ENCODE measurements at places on chromosomes 16 and 17. TPM values are rescaled to one million over a fixed set of nuclear protein-coding genes. Genes with fewer than 3 reads are reported as not detected.

DNA sequence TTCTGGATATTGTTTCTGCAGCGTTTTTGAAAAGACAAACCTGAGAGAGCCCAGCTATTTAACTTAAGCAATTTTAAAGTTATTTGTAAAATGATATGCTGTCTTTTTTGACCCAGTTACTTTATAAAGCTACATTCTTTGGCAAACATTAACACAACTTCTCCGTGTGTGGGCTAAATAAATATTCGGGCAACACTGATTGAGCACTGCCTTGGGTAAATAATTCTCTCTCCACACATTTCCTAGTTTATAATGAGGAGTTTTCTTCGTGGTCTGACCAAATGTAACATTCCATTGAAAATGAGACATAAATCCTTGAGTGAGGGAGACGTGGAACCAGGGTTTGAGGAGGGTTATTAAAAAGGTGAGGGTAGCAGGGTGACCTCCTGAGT lies 142.8 kb downstream of the WWOX start:
- no peak for DNase-seq
- H3K27me3 ChIP-seq, result no peaks in the 10 kb centered on the region
- no peak overlapping the region for H3K4me3 ChIP-seq
- H3K4me1 ChIP-seq, result no peaks in the 10 kb centered on the region

GRCh38 chr17:79137015-79137788 lies 62.6 kb downstream of the ENGASE start:
- peaks cover 18% of the 10 kb centered on the region for H3K4me1 ChIP-seq
- no peaks in the 10 kb centered on the region for H3K27me3 ChIP-seq
- no peak overlapping the region for H3K4me3 ChIP-seq
- H3K27ac ChIP-seq, result no peak overlapping the region

DNA sequence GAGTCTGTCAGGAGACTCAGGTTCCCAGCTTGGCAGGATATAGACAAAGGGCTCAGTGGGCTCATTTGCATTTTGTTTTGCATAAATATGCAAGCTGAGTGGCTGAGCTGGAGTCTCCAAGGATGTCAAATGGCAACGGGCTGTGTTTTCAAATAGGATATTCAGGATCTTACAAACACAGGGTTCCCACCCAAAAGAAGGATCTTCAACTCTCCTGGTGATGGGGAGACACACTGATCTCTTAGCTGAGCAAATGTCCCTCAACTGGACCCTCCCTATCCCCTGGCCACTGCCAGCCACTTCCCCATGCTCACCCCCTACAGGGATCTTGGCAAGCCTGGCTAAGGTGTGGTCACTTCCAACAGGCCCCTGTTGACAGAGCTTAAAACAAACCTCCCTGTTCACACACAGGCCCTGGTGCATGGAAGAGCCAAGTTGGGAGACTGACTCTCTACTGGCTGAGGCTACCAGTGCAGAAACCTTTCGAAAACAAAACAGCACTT lies 61.6 kb downstream of the SOX9 start:
- no peak overlapping the region for H3K27ac ChIP-seq
- no peak overlapping the region for H3K4me3 ChIP-seq
- DNase-seq, result no peak
- no peaks in the 10 kb centered on the region for H3K36me3 ChIP-seq

GRCh38 chr17:57009737-57010445 lies 32.0 kb downstream of the SCPEP1 start:
- no peak overlapping the region for H3K27ac ChIP-seq
- peaks cover 13% of the 10 kb centered on the region for H3K4me1 ChIP-seq
- H3K36me3 ChIP-seq, result 0 out of 2 replicates have a peak, but pooled peaks cover 3% of the 10 kb centered on the region

- H3K27ac ChIP-seq, result no peak overlapping the region
- no peak overlapping the region for H3K4me3 ChIP-seq
- no peaks in the 10 kb centered on the region for H3K36me3 ChIP-seq
- no peaks in the 10 kb centered on the region for H3K27me3 ChIP-seq
- H3K4me1 ChIP-seq, result no peaks in the 10 kb centered on the region
- no peak for DNase-seq
Observed at GRCh38 chr16:80639636-80640035, 98.8 kb downstream of the DYNLRB2 start.

DNA sequence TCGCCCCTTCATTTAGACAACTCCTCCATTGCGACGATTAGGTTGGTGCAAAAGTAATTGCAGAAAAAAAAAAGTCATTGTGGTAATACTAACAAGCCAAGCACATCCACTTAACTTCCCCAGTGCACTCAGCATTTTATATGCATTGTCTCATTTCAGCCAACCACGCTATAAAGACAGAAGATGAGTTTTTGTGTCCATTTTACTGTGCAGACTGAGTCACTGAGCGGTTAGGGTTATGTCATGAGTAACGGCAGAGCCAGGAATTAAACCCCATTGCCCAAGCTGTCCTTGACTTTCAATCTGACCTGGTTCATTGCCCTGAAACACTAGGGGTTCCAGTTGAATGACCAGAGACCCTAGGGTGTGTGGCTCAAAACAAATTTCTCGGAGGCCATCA lies 218.7 kb downstream of the XYLT1 start:
- no peaks in the 10 kb centered on the region for H3K4me1 ChIP-seq
- no peaks in the 10 kb centered on the region for H3K27me3 ChIP-seq
- no peak overlapping the region for H3K4me3 ChIP-seq
- no peak for DNase-seq
- no peaks in the 10 kb centered on the region for H3K36me3 ChIP-seq

DNA sequence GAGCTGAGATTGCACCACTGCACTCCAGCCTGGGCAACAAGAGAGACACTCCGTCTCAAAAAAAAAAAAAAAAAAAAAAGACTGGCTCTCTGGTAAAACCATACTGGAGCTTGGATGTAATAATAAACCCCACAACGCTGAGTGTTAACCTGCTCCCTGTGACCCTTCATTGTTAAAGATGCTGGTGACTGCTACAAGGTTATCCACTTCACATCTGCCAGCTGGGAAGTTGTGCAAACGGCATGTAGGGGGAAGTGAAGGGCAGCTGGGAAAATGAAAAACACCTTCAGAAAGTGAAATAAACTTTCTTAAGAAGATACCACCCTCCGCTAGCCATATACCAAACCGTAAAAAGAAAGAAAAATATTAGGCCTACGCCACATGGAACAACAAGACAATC lies 131.0 kb upstream of the NUDT7 start:
- H3K27me3 ChIP-seq, result no peaks in the 10 kb centered on the region
- no peak overlapping the region for H3K4me3 ChIP-seq
- H3K4me1 ChIP-seq, result no peaks in the 10 kb centered on the region
- no peak for DNase-seq
- H3K36me3 ChIP-seq, result no peaks in the 10 kb centered on the region
- no peak overlapping the region for H3K27ac ChIP-seq

DNA sequence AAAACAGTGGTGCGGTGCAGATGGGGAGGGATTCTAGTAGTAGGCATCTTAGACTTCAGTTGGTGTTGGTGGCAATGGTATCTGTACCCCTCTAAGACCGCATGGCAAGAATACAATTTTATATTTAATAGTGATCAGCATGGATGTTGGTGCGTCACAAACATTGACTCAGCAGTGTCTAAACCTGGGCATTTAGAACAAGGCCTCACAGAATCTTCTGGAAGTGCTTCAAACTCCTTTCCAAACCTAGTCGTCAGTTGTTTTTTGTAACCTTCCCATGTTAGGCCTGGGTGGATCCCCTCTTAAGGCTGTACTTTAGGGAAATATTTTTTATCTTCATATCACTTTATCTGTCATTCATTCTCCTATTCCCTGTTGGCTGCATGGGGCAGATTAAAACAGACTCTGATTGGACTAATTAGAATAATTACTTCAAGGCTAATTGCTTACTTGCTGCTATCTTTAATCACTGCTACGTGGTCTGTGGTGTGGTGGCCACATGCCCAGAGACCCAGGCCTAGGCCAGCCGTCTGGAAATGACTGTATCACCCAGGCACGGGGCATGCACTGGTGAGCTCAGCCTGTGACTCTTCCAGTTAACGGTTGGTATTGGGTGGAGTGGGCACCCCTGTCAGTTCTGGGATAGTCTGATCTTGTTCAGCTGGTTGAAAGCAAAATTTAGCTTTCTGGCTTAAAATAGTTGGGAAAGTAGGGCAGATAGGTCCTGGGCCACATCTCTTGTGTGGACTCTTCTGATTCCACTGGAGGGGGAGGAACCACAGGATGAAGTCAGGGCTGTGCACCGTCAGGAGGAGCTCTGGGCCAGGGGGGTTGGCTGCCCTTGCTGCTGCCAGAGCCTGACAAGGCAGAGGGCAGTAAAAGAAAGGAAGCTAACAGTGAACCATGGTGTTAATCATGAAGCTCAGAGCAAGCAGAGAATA lies 4.5 kb downstream of the ALKBH5 start:
- H3K4me3 ChIP-seq, result peak overlapping the region; percentile 95
- H3K4me1 ChIP-seq, result peaks cover 33% of the 10 kb centered on the region
- DNase-seq, result no peak
- peaks cover 49% of the 10 kb centered on the region for H3K36me3 ChIP-seq
- no peaks in the 10 kb centered on the region for H3K27me3 ChIP-seq
- H3K27ac ChIP-seq, result no peak overlapping the region

- peaks cover 34% of the 10 kb centered on the region for H3K4me1 ChIP-seq
- no peaks in the 10 kb centered on the region for H3K36me3 ChIP-seq
- DNase-seq, result no peak
- H3K27ac ChIP-seq, result no peak overlapping the region
- no peaks in the 10 kb centered on the region for H3K27me3 ChIP-seq
Observed at GRCh38 chr17:77381185-77381700, 240.5 kb downstream of the SEC14L1 start.

DNA sequence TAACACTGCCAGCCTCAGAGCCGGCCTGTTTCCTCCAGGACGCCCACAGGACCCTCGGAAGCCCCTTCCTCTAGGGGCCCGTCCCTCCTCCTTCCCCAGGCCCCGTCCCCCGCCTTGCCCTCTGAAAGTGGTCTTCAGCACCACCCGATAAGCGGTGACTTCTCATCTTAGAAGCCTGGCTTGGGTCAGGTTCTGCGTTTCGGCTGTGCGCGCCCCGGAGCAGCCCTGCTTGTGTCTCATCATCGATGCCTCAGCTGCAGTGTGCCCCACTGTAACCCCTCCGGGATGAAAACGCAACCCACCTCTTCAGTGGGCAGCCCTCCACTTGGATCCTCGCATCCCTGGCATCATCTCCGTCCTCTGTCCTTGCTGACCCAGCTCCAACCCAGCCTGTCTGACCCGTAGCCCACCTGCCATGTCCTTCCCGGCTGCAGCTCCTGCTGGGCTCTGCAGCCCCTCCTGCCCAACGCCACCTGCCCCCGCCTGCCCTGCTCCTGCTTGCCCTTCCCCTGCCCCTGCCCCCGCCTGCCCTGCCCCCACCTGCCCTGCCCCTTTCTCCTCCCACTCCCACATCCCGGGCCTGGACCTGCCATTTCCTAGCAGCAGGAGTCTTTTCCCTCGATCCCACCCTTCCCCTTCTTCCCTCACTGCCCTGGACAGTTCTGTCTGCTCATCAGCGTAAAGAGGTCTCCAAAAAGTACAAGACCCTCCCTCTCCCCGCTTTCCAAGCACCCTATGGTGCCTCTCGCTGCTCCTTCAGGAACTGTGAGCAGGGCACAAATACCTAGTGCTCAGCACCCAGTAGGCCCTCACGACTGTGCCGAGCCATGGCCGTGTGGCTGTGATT lies 112.5 kb upstream of the CHMP6 start:
- H3K27ac ChIP-seq, result no peak overlapping the region
- no peaks in the 10 kb centered on the region for H3K27me3 ChIP-seq
- H3K4me1 ChIP-seq, result no peaks in the 10 kb centered on the region
- no peak overlapping the region for H3K4me3 ChIP-seq
- no peak for DNase-seq

GRCh38 chr17:41925991-41926590 lies 4.3 kb upstream of the ODAD4 start:
- peaks cover 29% of the 10 kb centered on the region for H3K4me1 ChIP-seq
- DNase-seq, result no peak
- H3K27ac ChIP-seq, result no peak overlapping the region
- no peaks in the 10 kb centered on the region for H3K36me3 ChIP-seq
- H3K27me3 ChIP-seq, result no peaks in the 10 kb centered on the region

DNA sequence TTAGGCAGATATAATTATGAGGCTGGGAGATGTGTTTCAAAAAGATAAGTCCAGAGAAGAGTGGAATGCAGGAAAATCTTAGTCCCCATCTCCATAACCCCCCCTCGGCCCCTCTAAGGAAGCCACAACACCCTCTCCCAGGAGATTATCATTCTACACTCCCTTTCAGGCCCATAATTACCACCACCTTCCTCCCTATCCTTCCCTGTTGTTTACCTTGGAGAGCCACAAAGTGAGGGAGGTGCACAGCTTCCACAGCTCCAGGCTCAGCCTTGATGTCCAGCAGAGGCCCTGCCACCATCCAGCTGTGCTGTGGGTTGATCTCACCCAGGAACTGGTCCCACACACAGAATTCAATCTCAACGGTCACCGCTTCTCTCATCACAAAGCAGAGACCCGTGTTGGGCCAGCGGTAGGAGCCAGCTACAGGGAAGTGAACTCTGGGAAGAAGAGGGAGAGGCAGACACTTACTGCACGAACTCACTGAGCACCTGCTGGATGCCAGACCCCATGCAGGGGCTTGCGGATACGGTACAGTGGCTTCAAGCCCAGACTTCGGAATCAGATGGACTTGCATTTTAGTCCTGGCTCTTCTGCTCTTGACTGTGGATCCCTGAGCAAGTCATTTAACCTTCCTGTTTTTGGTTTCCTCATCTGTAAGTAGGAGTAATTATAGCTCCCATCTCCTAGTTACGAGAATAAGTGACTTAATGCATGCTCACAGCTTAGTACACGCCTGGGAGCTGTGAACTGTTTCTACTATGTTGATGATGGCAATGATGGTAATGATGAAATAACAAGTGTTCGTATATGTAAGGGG lies 44.1 kb downstream of the MIS12 start:
- no peaks in the 10 kb centered on the region for H3K4me1 ChIP-seq
- no peaks in the 10 kb centered on the region for H3K27me3 ChIP-seq
- H3K4me3 ChIP-seq, result no peak overlapping the region
- DNase-seq, result no peak
- H3K36me3 ChIP-seq, result no peaks in the 10 kb centered on the region
- H3K27ac ChIP-seq, result no peak overlapping the region

DNA sequence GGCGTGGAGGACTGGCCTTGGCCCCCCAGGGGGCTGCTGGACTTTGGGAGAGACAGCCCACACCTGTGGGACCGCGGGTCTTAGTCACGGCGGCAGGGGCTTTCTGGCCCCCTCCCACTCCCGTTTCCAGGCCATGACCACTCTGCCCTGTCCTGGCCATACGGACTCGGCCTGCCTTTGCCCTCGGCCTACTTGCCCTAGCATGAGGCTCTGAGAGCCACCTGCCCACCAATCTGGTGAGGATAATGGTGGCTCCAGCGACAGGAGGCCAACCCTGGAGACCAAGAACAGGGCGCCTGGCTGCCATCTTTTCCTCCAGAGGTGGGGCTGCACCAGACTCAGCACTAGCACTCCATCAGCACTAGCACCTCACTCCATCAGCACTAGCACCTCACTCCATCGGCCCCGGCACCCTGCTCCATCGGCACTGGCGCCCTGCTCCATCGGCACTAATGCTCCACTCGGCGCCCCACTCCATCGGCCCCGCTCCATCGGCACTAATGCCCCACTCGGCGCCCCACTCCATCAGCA lies 7.0 kb downstream of the ZNF213 start:
- H3K27ac ChIP-seq, result no peak overlapping the region
- H3K27me3 ChIP-seq, result no peaks in the 10 kb centered on the region
- no peaks in the 10 kb centered on the region for H3K36me3 ChIP-seq
- no peak overlapping the region for H3K4me3 ChIP-seq
- no peak for DNase-seq
- peaks cover 12% of the 10 kb centered on the region for H3K4me1 ChIP-seq

The TEDC2 gene
- total RNA-seq, result 6.4 TPM

The GP1BA gene
- not detected for total RNA-seq

The ADAD2 gene
- not detected for total RNA-seq

The MT4 gene
- not detected for total RNA-seq

The TANC2 gene
- 17.7 TPM for total RNA-seq

The PRSS22 gene
- total RNA-seq, result not detected

The KRT39 gene
- not detected for total RNA-seq

The TBX4 gene
- total RNA-seq, result not detected

The ABCC1 gene
- 23.6 TPM for total RNA-seq
